ENCODE measurements at places on chromosomes 5 and 9.

- no peak for DNase-seq
These were observed 24.0 kb downstream of the OR1J1 start for GRCh38 chr9:122453677-122454135.

GRCh38 chr9:7613931-7614330, 185.6 kb downstream of the DMAC1 start:
- DNase-seq = peak; percentile 57

GRCh38 chr9:108108852-108109448, 619.4 kb upstream of the KLF4 start:
- DNase-seq = no peak

DNA sequence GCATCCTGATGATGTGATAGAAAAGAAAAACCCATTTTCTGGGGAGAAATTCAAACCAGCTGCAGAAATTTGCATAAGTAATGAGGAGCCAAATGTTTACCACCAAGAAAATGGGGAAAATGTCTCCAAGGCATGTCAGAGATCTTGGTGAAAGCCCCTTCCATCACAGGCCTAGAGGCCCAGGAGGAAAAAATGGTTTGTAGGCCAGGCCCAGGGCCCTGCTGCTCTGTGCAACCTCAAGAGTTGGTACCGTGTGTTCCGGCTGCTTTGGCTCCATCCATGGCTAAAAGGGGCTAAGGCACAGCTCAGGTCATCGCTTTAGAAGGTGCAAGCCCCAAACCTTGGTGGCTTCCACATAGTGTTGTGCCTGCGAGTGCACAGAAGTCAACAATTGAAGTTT, 543.1 kb downstream of the ZNF608 start:
- no peak for DNase-seq

GRCh38 chr9:134944916-134945315, 27.2 kb upstream of the FCN1 start:
- DNase-seq = no peak

GRCh38 chr5:73612799-73613198, 13.2 kb upstream of the ARHGEF28 start:
- DNase-seq = no peak

DNA sequence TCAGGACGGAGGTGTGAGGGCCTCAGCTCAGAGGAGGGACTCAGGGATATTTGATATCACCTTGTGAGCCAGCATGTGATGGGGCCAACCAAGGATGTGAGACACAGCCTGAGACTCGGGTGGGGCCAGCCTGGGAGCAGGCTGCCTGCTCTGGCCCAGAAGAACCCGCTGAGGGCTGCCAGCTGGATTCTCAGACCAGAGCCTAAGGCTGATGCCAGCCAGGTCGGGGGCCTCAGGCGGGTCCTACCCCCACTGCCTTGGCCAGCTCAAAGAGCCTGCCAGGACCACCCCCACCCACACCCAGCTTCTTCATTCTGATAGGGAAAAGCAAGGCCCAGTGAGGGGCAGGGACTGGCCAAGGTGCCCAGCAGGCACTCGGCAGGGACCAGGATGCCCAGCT, 20.3 kb upstream of the DUSP1 start:
- no peak for DNase-seq

GRCh38 chr9:110410961-110411360, 73.3 kb upstream of the TXNDC8 start:
- no peak for DNase-seq
